ENCODE measurements at places on chromosomes 2 and 18. TPM values are rescaled to one million over a fixed set of nuclear protein-coding genes. Genes with fewer than 3 reads are reported as not detected.
A peak's percentile ranks its signal among the peaks of the same experiment; 100 is the strongest.

GRCh38 chr18:74252039-74252395, 39.7 kb downstream of the CYB5A start:
- H3K27me3 ChIP-seq: no peaks in the 10 kb centered on the region
- peaks cover 16% of the 10 kb centered on the region for H3K4me1 ChIP-seq
- peak; percentile 7 for DNase-seq
- H3K27ac ChIP-seq: no peak overlapping the region

DNA sequence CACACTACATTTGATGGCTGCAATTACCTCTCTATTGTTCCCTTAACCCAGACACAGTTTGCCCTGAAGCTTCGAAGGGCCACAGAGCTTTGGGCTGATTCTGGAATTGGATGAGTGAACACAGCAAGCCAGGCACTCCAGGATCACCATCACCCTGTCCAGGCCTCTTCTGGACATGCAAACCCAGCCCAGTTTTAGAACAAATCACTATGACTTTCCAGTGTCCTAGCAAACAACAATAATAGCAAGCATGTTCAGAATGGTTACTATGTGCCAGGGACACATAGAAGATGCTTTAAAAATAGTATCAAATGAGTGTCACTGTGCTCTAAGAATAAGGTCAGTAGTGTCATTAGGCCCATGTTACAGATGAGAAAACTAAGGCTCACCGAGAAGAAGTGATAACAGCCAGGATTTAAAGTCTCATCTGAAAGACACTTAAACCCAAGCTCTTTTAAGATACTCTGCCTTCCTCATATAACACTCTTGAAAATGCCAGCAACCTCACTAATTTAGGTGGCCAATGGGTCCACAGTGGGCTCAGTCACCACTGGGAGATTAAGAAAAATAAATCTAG, 191.7 kb upstream of the STK17B start:
- H3K27me3 ChIP-seq: peaks cover 2% of the 10 kb centered on the region
- no peak for DNase-seq
- no peaks in the 10 kb centered on the region for H3K4me1 ChIP-seq
- no peaks in the 10 kb centered on the region for H3K36me3 ChIP-seq

DNA sequence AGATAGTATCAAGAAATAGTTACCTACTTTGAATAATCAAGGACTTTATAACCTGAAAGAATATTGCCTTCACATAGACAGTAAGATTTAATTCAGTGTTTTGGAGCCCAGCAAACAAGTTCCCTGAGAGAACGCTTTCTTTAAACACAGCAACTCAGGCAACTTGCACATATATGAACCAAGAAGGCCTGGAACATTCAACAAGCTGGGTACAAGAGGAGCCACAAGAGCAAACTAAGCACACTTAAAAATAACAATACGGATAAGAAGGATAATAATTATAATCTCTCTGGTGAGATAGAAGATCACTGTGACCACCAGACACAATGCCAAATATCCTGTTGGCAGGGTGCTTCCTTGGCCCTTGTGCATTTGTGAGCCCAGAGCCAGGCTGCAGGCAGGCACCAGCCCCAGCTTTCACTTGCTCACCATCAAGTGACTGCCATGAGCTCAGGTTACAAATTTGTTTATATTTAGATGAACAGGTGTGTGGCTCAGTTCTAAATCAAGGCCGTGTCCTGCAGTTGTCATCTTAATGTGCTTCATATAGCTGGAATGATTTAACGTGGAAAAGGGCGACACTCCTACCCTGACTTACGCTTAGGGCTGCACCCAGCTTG, 446.6 kb downstream of the IRS1 start:
- H3K36me3 ChIP-seq: no peaks in the 10 kb centered on the region
- H3K27me3 ChIP-seq: peaks cover 8% of the 10 kb centered on the region
- H3K27ac ChIP-seq: no peak overlapping the region
- no peak for DNase-seq
- no peaks in the 10 kb centered on the region for H3K4me1 ChIP-seq
- H3K4me3 ChIP-seq: no peak overlapping the region

DNA sequence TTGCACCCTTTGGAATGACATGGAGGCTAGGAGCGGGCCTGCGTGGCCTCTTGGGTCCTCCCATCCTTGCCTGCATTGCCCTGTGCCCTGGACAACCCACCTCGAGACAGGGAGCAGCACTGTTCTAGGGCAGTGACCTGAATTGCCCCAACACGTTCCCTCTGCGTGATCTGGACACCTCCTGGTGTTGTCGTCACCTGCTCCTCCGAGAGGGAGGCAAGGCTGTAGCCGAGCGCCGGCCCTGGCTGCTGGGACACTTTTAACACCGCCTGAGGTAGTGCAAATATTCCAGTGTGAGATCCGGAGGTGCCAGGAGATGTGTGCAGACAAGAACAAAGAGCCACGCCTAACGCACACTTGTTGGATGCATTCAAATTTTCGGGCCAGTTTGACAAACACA, 131.5 kb downstream of the SMAD7 start:
- no peaks in the 10 kb centered on the region for H3K36me3 ChIP-seq
- no peaks in the 10 kb centered on the region for H3K27me3 ChIP-seq

DNA sequence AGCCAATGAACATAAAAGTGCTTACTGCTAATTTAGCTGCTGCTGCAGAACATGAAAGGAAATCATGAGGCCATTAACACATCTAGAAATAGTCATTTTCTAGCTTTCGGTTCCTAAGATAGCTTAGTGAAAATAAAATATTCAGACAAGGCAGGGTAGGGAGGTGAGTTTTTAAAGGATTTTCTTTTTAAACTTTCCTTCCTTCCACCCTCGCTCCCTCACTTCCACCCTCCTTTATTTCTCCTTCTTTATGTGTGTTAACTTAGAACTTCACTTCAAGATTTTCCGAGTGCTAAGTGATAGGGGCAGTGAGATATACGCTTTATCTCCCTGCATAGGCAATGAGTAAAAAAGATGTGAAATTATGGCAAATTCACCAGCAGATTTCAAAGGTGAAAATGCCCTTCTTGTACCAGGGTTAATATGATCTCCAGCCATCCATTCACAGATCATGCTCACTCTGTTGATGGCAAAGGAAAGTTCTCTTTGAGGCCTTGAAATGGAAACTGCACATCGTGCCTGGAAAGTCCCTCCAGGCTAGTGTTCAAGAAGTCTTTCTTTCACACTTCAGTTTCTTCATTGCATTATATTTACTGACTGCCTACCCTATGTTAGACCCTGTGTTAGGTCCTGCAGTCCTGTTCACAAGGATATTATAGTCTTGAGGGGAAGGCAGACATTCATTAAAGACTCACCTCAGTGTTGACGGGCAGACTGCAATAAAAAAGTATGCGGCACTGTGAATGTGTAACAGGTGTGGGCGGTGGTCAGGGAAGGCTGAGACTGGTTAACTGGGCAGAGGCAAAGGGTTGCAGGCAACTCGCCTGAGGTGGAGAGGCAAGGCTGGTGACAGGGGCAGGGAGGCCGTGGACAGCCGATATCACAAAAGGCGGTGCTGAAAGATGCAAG, 200.8 kb downstream of the PLCL1 start:
- H3K4me1 ChIP-seq: peaks cover 66% of the 10 kb centered on the region
- H3K27ac ChIP-seq: peak overlapping the region; percentile 89
- peaks cover 5% of the 10 kb centered on the region for H3K36me3 ChIP-seq
- H3K4me3 ChIP-seq: peak overlapping the region; percentile 60

GRCh38 chr18:9104244-9104901, 1.9 kb downstream of the NDUFV2 start:
- no peak for DNase-seq
- H3K4me1 ChIP-seq: peaks cover 54% of the 10 kb centered on the region
- H3K4me3 ChIP-seq: peak overlapping the region; percentile 81
- H3K27me3 ChIP-seq: no peaks in the 10 kb centered on the region
- peak overlapping the region; percentile 89 for H3K27ac ChIP-seq

DNA sequence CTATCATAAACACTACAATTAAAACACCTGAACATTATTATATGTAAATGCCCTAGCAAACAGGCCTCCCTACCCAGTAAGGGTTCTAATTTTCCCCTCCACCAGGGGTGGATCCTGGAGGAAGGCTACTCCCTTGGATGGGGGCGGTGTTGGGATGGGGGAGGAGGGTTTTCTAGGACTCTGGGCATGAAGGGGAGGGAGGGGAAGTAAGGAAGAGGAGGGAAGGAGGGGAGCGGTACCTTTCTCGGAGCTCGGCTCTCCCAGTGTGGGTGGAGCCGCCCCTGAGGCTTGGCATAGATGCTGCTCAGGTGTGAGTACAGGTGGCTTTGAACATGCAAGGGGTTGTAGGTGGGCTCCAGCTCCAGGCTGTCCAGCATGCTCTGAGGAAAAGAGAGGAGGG, 5.4 kb downstream of the DOK1 start:
- H3K4me1 ChIP-seq: peaks cover 8% of the 10 kb centered on the region
- peaks cover 4% of the 10 kb centered on the region for H3K36me3 ChIP-seq

- H3K4me1 ChIP-seq: peaks cover 4% of the 10 kb centered on the region
- H3K36me3 ChIP-seq: no peaks in the 10 kb centered on the region
- no peak overlapping the region for H3K27ac ChIP-seq
- H3K27me3 ChIP-seq: no peaks in the 10 kb centered on the region
- no peak overlapping the region for H3K4me3 ChIP-seq
Measured at GRCh38 chr18:63058521-63058920, 261.0 kb downstream of the BCL2 start.

- no peaks in the 10 kb centered on the region for H3K36me3 ChIP-seq
- peaks cover 6% of the 10 kb centered on the region for H3K27me3 ChIP-seq
- peaks cover 22% of the 10 kb centered on the region for H3K4me1 ChIP-seq
- H3K27ac ChIP-seq: peak overlapping the region; percentile 34
- H3K4me3 ChIP-seq: no peak overlapping the region
Measured at GRCh38 chr18:31657823-31658669, 26.3 kb downstream of the B4GALT6 start.

- H3K36me3 ChIP-seq: peaks cover 6% of the 10 kb centered on the region
- no peak for DNase-seq
- H3K27me3 ChIP-seq: no peaks in the 10 kb centered on the region
- H3K4me3 ChIP-seq: peak overlapping the region; percentile 71
- H3K27ac ChIP-seq: peak overlapping the region; percentile 95
Measured at GRCh38 chr2:237698358-237698694, 70.9 kb downstream of the LRRFIP1 start.

DNA sequence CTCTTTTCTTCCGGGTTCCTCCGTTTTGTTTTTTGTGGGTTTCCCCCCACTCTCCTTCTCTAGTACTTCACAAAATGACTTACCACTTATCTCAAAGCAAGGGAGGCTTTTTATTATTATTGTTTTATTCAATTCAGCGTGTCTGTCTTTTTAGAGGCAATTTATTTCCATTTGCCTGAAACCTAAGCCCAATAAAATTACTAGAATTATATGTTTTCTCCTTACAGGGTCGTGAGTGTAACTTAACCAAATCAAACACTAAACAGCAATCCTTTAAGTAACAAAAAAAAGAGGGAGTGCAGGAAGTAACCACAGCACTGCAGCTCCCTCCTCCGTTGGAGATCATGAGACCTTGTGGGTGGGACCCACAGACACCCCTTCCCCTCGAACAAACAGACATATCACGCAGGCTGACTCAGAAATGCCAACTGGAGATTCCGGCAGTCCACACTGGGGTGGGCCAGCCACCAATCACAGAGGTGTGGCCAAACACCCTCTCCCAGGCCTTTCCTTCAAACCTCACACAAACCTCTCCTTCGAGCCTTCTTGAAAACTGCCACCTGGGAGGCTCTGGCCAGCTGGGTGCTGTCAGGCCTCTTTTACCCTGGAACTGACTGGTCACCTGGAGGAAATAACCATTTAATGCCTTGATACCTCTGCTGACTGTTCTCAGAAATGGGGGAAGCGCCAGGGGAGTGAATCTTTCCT, 207.1 kb upstream of the SMAD2 start:
- H3K4me3 ChIP-seq: peak overlapping the region; percentile 24
- H3K36me3 ChIP-seq: no peaks in the 10 kb centered on the region
- peaks cover 38% of the 10 kb centered on the region for H3K27me3 ChIP-seq
- peaks cover 7% of the 10 kb centered on the region for H3K4me1 ChIP-seq
- H3K27ac ChIP-seq: no peak overlapping the region
- no peak for DNase-seq

GRCh38 chr2:182821182-182821581, 45.3 kb downstream of the FRZB start:
- no peaks in the 10 kb centered on the region for H3K4me1 ChIP-seq
- H3K4me3 ChIP-seq: no peak overlapping the region
- no peaks in the 10 kb centered on the region for H3K36me3 ChIP-seq
- no peaks in the 10 kb centered on the region for H3K27me3 ChIP-seq
- DNase-seq: no peak
- no peak overlapping the region for H3K27ac ChIP-seq

- H3K36me3 ChIP-seq: no peaks in the 10 kb centered on the region
- peaks cover 41% of the 10 kb centered on the region for H3K4me1 ChIP-seq
- no peak for DNase-seq
- no peak overlapping the region for H3K4me3 ChIP-seq
- H3K27ac ChIP-seq: no peak overlapping the region
Measured at GRCh38 chr2:203678971-203679370, 27.5 kb upstream of the CD28 start.

- H3K27me3 ChIP-seq: no peaks in the 10 kb centered on the region
- H3K27ac ChIP-seq: no peak overlapping the region
- no peak overlapping the region for H3K4me3 ChIP-seq
- H3K4me1 ChIP-seq: no peaks in the 10 kb centered on the region
Measured at GRCh38 chr18:45063246-45064038, 382.8 kb downstream of the SETBP1 start.

DNA sequence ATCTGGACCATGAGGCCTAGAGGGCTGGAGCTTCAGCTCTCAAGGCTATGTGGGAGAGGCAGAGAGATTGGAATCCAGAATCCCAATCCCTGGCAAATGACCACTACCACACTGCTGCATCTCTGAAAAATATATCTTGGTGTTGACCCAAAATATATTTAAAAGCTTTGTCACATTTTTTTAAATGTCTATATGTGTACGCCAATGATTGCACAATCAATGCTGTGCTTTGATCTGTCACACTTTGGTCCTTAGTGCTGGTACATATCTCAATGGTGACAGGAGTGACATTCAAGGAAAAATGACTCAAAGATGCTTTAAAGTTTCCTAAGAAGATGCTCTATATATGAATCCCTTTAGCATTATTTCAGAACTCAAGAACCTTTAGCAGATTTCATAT, 31.7 kb upstream of the NEDD4L start:
- DNase-seq: no peak
- H3K4me1 ChIP-seq: no peaks in the 10 kb centered on the region
- no peaks in the 10 kb centered on the region for H3K36me3 ChIP-seq
- H3K27me3 ChIP-seq: peaks cover 3% of the 10 kb centered on the region
- H3K27ac ChIP-seq: no peak overlapping the region

The HOXD4 gene
- not detected for total RNA-seq

The LPIN1 gene
- 96.4 TPM for total RNA-seq

The DYNAP gene
- not detected for total RNA-seq

The TRIB2 gene
- total RNA-seq: 4.4 TPM

The FBXO15 gene
- total RNA-seq: 1.3 TPM

The DCDC2C gene
- not detected for total RNA-seq

The SP140L gene
- 44.7 TPM for total RNA-seq

The WNT10A gene
- 1.3 TPM for total RNA-seq

The CFC1 gene
- total RNA-seq: not detected

Data from activated naive CD4-positive, alpha-beta T cell treated with anti-CD3 and anti-CD28 coated beads for 36 hours (primary cell).